Stimulated activated CD4-positive, alpha-beta T cell treated with anti-CD3 and anti-CD28 coated beads, Interleukin-4, amount 100 ng/mL, for 1 hour (primary cell): ENCODE measurements at places on chromosomes 6 and 20.
A peak's percentile ranks its signal among the peaks of the same experiment; 100 is the strongest.

GRCh38 chr6:155676346-155676745 is 220.7 kb upstream of the NOX3 start:
- DNase-seq = no peak

GRCh38 chr20:844473-845225 is 11.1 kb downstream of the FAM110A start:
- peak; percentile 89 for DNase-seq

- no peak for DNase-seq
Observed at GRCh38 chr6:3806169-3806922, 42.8 kb upstream of the FAM50B start.

DNA sequence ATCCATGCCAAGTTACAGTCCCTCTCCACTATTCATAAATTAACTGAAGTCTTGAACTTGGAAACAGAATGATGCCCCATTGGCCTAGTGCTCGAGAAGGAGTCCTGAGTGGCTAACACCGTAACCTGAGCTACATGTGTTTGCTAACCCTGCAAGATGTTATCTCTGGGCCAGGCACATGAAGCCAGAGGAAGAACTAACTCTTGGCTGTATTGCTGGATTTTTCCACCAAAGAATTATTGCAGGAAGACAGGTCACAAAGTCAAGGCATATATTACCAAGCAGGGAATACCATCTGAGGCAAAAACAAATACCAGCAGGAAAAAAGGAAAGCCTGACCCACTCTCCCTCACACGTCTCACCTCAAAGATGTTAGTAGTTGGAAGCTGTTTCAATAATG is 148.9 kb upstream of the PHACTR1 start:
- DNase-seq = no peak

DNA sequence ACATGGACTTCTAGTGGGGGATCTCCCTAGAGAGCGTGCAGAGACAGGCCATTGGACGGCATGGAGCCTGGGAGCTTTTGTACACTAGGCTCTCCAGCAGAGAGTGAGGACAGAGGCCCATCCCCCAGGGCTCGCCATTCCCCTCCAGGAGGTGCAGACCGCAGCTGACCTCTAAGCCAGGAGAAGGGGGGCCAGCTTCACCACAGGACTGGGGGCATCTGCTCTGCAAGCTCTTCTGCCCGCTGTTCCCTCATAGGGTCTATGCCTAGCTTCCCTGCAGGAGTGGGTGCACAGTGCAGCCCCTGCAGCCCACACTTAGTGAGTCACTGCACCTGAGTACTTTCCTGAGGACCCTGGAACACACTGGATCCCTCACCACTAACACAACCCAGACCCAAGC is 94.4 kb downstream of the FHL5 start:
- DNase-seq = no peak

GRCh38 chr6:131910219-131910589 is 41.0 kb downstream of the CCN2 start:
- no peak for DNase-seq

- no peak for DNase-seq
Observed at GRCh38 chr6:170146640-170147039, 144.2 kb downstream of the DLL1 start.

DNA sequence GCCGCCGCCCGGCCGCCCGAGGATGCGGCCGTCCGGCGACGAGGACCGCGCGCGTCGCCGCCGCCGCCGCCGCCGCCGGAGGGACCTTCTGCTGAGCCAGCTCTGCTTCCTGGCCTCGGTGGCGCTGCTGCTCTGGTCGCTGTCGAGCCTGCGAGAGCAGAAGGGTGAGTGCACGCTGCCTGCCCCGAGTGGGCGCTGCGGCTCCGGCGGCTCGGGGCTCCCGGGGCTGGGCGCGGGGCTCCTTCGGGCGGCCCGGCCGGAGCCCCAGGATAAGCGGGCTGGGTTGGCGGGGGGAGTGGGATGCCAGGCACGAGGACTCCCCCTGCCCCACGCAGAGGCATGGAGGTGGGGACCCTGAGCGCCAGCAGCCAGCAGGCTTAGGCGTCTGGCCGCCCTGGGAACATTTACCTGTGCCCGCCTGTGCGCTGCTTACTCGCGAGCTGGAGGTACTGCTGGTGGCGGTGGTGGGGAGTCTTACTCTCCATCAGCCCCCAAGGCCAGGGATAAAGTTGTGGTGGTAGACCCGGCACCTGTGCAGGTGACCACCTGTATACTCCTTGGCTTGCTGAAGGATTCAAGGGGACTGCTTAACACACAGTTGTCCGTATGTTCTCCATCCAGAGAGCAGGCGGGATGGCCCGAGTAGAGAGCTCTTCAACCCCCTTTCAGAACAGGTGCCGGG is 520 bp downstream of the SLC24A3 start:
- DNase-seq = no peak

DNA sequence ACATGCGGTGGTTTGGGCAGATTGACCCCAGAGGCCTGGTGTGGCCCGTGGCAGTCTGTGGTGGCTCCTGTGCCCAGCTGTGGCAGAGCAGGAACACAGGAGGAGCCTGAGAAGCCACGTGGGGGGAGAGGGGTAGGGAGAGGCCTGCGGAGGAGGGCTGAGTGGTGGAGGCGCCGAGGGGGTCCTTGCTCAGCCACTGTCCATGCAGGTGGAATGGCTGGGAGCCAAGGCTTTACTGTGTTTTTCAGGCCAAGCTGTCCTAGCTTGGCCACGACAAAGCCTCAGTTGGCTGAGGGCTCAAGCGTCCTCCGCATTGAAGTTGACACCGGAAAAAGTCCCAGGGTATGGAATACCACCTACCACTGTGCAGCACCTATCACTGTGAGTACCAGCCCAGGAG is 107.0 kb downstream of the VEGFA start:
- no peak for DNase-seq

GRCh38 chr20:44314870-44315269 is 3.9 kb upstream of the FITM2 start:
- DNase-seq = no peak

DNA sequence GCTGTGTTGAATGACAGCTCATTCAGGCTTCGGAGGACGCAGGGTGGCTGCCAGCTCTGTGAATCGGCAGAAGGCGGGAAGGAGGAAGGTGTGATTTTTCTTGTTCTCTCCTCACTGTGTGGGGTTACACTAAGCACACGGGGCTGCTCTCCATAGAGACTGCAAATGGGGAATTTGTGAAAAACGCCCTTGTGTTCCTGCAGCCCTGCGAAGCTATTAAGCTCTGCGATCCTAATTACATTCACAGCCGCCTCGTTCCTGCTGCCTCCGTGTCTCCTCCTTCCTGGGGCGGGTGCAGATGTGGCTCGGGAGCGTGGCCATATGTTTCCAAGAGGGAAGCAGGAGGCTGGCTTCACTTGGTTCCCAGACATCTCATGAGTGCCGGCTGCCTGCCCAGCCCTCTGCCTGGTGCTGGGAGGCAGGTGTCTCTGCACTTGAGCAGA is 124.0 kb downstream of the TOX2 start:
- no peak for DNase-seq

DNA sequence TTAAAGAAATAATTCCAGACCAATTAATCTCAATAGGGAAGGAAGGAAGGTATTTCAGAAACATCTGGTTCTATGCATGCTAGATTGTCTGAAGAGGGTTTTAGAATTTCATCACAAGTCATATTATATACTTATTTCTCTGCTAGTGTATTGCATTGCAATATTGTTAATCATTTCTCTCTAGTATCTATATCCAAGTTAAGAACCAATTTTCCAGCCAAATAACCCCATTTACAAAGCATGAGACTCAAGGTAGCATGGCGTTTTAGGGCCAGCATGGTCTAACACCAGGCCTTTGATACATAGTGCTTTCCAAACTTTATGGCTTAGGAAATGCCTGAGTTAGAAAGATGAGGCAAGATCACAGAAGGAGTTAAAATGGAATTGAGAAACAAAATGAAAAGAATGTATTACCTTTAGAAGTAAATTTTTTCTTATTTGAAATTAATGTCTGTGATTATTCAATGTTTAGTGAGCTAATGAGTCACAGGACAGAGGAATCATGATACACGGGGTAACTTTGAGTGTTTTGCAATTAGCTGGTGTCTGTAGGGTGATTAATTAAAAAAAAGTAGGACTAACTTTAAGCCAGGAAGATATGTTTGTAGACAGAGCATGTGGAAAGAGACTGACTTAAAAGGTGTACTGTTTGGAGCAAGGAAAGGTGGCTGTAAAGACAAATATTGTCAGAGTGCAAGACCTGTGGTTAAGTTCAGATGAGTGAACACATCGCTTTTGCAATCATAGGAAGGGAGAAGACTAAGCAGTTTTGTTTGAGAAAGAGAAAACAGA is 1006.2 kb upstream of the CITED2 start:
- no peak for DNase-seq

GRCh38 chr6:73803562-73804241 is 107.7 kb downstream of the CD109 start:
- no peak for DNase-seq

GRCh38 chr6:170017603-170018320 is 266.3 kb downstream of the ERMARD start:
- no peak for DNase-seq

DNA sequence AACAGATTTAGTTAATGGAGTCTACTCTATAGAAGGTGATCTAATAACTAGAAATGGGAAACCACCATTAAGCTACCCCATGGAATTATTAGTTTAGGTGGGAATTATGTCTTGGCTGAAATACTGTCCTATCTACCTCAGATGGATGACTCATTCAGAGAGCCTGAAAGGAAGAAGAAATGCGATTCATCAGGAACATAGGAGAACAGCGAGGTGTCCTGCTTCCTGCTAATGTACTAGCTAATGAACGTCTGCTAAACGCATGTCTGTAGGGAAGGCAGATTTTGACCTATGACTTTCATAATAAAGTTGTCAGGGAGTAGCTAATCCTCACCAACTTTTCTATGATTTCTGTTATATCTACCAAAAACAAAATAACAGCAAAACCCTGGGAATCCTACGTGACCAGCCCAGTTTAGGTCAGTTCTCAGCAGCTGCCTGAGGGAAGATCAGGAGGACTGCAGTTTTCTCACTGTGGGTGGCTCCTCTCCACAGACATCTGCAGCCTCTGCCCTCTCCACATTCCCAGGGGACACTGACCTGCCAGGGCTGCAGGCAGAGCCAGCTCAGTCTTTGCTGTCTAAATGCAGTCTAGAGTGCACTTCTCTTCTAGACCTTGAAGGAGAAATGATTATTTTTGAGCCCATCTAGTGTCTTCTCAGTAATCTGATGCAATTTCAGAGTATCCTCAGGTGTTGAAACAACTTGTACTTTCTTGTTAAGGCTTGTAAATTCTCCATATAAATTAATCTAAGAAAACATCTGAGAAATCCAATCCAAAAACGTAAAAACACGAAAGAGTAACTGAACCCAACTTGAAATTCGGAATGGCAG is 18.1 kb upstream of the SFT2D1 start:
- DNase-seq = no peak

DNA sequence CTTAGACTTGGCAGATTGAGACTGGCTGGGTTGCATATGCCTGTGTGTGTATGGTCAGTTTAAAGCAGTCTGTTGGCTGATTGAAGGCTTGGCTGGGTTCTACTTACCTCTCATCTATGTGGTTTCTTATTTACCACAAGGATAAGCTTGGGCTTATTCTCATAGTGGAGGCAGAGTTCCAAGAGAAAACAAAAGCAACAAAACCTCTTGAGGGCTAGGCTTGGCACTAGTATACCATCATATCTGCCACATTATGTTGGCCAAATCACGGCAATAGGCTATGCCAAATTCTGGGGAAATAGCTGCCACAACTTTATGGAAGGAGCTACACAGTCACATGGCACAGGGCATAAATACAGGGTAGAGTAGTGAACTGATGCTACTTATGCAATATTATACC is 714.1 kb downstream of the CBLN4 start:
- no peak for DNase-seq

GRCh38 chr6:25995507-25995906 is 32.9 kb downstream of the TRIM38 start:
- DNase-seq = no peak

- no peak for DNase-seq
Observed at GRCh38 chr20:17485017-17485416, 46.2 kb downstream of the BFSP1 start.

- no peak for DNase-seq
Observed at GRCh38 chr6:25194172-25194678, 84.9 kb upstream of the CARMIL1 start.

DNA sequence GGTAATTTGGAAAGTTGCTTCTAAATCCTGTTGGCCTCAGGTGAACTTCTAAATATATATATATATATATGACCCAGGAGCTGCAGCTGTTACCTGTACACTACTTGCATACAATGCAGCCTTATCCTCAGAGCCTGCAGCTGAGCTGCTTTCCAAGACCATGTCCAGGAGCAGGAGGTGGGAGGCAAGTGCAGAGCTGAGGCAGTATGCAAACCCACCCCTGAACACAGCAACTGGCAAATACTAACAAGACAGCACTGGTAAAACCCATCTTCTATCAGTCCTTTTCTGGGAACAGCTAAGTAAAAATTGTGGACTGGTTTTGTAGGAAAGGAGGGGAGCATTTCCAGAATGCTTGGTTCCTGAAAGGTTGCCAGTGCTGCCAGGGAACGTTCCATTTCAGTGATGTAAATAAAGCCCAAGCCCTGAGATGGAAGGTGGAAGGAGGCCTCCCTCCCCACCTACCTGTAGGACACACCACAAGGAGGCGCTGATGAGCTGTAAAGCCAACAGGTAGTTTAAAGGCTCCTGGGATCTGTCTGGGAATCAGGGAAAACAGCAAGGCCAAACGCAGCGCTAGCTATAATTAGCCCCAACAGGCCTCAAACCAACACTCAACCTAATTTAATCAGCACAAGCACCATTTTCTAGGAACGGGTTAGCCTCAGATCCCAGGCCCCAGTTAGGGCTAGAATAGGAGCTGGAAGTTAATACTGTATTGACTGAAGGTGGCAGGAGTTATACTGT is 93.8 kb upstream of the MAP7 start:
- DNase-seq = peak; percentile 80

DNA sequence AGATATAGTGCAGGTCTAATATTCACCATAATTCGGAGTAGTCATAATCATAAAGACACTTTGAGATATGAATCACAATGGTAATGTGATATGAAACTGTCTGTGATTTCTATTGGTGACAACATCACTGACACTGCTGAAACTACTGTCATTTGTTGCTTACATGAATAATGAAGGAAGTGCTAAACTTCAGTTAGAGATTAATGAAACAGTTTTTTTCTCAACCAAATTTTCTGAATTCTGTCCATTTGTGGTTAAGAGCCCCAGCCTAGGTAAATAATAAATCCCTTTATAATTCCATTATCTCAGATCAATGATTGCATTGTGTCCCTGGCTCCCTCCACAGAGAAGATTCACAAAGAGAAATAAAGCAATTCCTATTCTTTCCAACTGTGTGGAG is 122.6 kb downstream of the HIVEP2 start:
- DNase-seq = no peak

DNA sequence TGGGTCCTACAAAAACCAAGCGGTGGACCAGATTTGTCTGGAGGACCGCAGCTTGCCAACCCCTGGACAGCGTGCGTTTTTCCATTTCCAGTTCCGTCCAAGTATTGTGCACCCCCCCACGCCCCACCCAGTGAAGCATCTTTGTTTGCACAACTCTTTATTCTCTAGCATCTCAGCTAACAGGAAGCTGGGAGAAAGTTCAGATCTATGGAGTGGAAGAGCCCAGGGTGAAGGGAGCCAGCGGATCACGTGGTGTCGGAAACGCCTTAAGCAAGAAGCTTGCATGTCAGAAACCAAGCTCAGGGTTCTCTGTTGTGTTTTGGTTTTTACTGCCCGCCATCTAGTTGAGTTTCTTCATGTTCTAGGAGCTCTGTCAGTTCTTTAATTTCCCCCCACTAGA is 29.9 kb downstream of the ARID1B start:
- no peak for DNase-seq
